ENCODE measurements at places on chromosomes 7 and 10. TPM values are rescaled to one million over a fixed set of nuclear protein-coding genes. Genes with fewer than 3 reads are reported as not detected.

The PDE6C gene
- polyA plus RNA-seq, result not detected

The LZTS2 gene
- 36.7 TPM for polyA plus RNA-seq

The SYT15B gene
- polyA plus RNA-seq, result not detected

The GDF2 gene
- not detected for polyA plus RNA-seq

The STEAP2 gene
- polyA plus RNA-seq, result 3.9 TPM

The COL28A1 gene
- polyA plus RNA-seq, result 0.13 TPM

The SAP25 gene
- polyA plus RNA-seq, result 0.21 TPM

The MAGI2 gene
- 0.10 TPM for polyA plus RNA-seq

The PRPS1L1 gene
- polyA plus RNA-seq, result not detected

The IDI2 gene
- polyA plus RNA-seq, result not detected

The SH2D4B gene
- 0.03 TPM for polyA plus RNA-seq

The TMEM176A gene
- polyA plus RNA-seq, result not detected

The EVX1 gene
- not detected for polyA plus RNA-seq

The NAT16 gene
- not detected for polyA plus RNA-seq

The SPAG6 gene
- not detected for polyA plus RNA-seq

The DNA2 gene
- 7.6 TPM for polyA plus RNA-seq

The SFRP4 gene
- not detected for polyA plus RNA-seq

The ANKRD2 gene
- 0.18 TPM for polyA plus RNA-seq

The ITGB8 gene
- polyA plus RNA-seq, result 10.9 TPM

The SFRP5 gene
- not detected for polyA plus RNA-seq

The CRYGN gene
- not detected for polyA plus RNA-seq

The FEZF1 gene
- polyA plus RNA-seq, result not detected

The CLDN4 gene
- 7.2 TPM for polyA plus RNA-seq

The ZEB1 gene
- 0.96 TPM for polyA plus RNA-seq

The ENTPD1 gene
- 0.03 TPM for polyA plus RNA-seq

The TACC2 gene
- polyA plus RNA-seq, result 6.8 TPM

The CALD1 gene
- 229 TPM for polyA plus RNA-seq

The GCC1 gene
- polyA plus RNA-seq, result 8.7 TPM

The LSM8 gene
- polyA plus RNA-seq, result 50.2 TPM

The HHEX gene
- not detected for polyA plus RNA-seq

The PAOX gene
- polyA plus RNA-seq, result 2.6 TPM
